ENCODE measurements at places on chromosomes 4 and X. TPM values are rescaled to one million over a fixed set of nuclear protein-coding genes. Genes with fewer than 3 reads are reported as not detected.

Gene C4orf51
- polyA plus RNA-seq = not detected

Gene PNMA6F
- polyA plus RNA-seq = not detected

Gene PLRG1
- 43.1 TPM for polyA plus RNA-seq

Gene AFAP1
- 27.8 TPM for polyA plus RNA-seq

Gene PIR
- polyA plus RNA-seq = 27.8 TPM

Gene BTC
- polyA plus RNA-seq = 7.1 TPM

DNA sequence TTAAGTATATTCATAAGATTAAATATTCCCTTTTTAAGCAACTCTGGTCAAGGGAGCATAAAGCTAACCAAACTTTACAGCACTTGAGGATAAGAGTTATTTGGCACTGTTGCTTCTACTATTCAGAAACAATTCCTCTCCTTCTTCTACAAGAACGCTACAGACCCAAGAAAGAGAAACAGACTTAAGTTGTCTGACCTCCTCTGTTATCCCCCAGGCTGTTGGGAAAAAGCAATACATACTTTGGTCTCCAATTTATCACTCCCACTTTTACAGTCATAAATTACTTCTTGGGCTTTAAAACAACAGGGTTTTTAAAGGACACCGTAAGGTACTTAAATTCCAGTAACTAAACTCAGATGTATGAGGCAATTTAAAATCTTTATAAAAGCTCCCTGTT is 147.4 kb downstream of the COL25A1 start:
- peak; percentile 42 for DNase-seq

- DNase-seq = no peak
These were observed 358.4 kb upstream of the MAGEB16 start for GRCh38 chrX:35439692-35440091.

DNA sequence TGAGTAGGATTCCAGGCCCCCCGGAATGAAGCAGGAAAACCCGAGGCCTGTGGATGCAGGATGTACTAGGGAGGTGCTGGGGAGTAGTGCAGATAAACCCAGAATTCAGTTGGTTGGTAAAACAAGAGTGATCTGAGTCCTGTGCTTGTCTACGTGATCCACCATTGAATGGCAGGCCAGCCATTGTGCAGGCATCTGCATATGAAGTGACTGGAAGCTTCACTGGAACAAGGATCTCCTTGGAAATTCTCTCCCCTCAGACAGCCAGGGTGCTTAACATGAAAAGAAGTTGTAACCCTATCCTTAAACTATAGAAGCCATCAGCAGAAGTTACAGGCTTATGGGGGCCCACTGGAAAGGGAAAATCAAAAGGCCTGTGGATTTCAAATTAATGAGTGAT is 656 bp upstream of the GSPT2 start:
- no peak for DNase-seq

GRCh38 chr4:90855111-90855510 is 727.9 kb downstream of the CCSER1 start:
- no peak for DNase-seq

- DNase-seq = no peak
These were observed 295.9 kb downstream of the SMARCA1 start for GRCh38 chrX:129227366-129227765.

DNA sequence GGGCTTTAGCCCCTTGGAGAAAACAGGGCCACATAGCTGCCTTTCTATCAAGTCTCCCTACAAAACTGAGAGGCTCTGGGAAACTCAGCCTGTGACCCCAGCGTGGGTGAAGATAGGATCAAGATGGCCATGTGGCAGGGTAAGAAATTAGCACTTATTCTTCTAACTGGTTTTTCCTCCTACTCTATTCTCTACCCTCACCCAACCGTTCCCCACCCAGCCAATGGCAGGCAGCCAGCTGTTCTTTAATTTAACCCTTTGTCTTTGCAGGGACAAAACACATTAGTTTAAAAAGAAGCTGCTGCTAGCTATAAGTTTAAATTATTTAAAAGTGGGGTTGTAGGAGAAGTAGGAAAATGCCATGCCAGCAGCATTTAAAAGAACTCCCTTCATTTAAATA is 2.8 kb downstream of the CLCN5 start:
- DNase-seq = no peak

DNA sequence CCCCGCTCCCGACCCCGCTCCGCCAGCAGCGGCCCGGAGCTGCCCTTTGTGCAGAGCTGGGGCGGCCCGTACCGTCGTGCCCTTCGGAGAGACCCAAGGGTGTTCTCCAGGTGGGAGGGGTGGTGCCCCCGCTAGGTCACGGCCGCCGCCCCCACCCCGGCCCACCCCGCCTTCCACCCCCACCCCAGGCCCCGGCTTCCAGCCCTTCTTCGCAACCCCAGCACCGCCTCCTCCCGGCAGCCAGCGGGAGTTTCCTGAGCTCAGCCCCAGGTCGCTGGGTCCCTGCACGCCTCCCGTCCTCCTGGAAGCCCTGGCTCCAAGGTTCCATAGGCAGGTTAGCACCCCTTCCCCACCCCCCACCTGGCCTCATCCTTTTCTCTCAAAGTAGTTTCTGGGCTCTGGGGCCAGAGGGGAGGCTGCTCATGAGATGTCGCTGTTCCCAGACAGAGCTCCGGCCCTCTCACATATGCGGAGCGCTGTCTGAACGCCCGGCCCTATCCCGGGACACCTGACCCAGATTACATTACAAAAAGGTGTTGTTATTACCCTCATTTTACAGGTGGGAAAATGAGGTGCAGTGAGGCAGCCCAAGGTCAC is 25.2 kb upstream of the FGFR3 start:
- DNase-seq = no peak

GRCh38 chr4:121048165-121048564 is 24.2 kb downstream of the NDNF start:
- DNase-seq = no peak

DNA sequence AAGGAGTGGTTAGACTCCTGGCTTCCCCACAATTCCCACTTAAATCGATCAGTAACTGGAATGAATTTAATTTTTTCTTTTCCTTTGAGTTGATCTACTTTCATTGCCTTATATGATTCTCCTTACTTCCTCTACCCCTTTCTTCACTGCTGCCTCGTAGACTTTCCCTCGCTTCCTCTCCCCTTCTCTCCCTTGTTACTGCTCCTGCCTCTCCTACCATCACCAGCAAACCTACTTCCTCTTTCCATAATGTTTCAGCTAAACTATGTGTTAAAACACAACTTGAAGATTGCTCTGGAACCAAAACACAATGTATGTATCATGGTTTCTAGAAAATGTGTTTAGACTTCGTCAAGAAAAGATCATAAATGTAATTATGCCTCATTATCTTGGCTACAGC is 132.0 kb upstream of the TET2 start:
- DNase-seq = no peak

DNA sequence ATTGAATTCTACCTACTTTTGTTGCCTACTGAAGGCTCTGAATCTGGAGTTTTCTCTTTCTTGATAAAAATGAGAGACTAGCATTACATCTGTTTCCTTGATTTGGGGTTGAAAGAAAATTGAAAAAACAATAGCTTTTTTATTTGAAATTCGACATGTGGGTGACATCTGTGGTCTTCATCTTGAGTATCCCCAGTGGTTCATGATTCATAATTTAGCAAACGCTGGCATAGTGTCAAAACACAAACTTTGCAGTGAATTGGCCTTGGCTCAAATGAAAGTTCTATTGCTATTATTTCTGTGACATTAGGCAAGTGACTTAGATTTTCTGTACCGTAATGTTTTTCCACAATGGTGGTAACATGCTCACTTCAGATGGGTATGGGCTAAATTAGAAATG is 747.6 kb downstream of the PCDH7 start:
- DNase-seq = no peak

DNA sequence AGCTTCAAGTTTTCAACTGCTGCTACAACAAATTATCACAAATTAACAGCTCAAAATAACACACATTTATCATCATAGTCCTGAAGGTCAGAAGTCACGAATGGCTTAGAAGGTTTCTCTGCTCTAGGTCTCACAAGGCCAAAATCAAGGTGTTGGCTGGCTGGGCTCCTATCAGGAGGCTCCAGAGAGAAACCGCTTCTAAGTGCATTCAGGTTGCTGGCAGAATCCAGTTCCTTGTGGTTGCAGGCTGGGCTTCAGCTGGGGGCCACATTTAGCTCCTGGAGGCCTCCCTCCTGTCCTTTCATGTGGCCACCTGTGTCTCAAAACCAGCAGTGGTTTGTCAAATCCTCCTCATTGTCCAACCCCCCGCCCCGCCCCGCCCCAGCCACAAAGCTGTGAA is 15.4 kb downstream of the MRFAP1 start:
- DNase-seq = no peak

DNA sequence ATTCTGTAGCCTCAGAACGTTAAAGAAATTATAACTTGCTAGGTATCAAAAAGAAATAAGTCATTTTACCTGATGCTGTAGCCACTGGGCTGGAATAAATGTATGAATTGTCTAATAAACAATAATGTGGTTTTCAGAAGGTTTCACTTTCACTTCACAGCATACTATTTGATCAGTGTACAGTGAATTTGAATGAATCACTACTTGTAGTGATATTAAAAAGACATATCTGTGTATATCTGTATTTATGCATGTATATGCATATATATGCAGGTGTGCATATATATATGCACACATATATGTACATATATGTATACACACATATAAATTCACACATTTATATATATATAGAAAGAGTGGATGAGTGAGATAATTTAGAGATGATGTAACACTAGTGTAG is 440.0 kb upstream of the PCDH10 start:
- no peak for DNase-seq

DNA sequence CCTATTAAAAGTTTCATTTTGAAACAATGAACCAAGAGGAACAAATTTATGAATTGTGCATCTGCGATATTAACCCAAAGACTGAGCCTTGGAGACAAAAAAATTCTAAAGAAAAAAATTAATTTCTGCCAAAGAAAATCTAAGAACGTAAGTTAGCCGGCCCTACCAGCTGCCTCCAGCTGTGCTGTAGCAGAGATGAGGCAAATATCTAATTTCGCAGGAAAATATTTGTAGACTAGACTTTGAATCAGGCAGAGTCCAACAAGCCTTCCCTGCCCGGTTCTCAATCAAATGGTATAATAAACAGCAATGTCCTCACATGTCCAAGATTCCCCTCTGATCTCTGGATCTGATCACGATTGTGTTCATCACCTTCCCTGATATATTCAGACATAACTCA is 21.2 kb upstream of the SMIM20 start:
- DNase-seq = no peak

DNA sequence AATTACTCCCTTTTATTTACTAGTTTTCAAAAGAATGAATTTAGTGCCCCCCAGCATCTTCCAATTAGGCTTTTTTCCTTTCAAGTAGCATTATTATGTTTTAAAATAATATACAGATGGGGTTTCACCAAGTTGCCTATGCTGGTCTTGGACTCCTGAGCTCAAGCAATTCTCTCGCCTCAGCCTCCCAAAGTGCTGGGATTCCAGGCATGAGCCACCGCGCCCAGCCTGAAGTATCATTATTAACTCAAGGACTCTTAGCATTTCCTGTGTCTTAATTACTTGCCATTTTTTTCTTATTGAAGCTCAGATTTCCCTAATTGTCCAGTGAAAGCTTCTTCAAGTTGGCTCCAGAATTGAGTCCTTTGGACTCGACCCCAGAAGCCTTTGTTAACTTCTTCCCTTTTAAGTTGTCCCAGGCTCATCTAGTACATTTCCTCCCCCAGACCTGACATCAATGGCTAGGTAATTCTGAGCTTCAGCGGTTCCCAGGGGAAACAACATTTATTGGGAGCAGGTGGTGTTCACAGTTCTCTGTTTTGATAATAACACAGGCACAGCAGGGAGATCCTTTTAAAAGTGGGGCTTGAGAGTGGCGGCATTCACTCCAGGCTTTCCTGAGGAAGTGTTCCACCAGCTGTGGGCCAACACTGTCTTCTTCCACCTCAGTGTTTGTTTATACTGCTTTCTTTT is 10.0 kb downstream of the SAT1 start:
- no peak for DNase-seq

DNA sequence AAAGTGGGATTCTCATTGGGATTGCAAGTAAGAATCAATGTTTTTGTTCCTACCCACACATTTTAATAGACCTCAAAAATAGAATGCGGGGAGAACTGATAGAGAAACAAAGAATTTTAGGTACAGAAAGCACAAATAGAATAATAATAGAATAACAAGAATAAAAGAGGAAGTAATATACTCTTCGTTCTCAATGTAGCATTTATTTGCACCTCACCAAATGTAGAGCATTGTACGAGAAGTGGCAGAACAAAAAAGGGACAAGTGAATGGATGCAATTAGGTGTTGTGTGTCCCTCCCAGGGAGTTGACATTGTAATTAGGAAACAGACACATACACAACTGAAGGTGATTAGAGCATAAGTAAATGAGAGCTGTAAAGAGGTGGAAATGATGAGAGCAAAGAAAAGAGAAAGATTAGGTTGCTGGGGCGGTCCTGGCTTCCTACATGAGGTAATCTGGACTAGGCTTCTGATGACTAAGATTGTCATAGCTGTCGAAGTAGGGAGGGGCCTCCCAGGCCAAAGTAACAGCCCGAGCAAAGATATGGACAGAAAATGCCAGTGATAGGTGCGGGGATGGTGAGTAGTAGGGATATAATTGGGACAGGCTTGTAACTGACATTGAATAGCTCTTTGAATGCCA is 10.4 kb downstream of the RAB9A start:
- no peak for DNase-seq

DNA sequence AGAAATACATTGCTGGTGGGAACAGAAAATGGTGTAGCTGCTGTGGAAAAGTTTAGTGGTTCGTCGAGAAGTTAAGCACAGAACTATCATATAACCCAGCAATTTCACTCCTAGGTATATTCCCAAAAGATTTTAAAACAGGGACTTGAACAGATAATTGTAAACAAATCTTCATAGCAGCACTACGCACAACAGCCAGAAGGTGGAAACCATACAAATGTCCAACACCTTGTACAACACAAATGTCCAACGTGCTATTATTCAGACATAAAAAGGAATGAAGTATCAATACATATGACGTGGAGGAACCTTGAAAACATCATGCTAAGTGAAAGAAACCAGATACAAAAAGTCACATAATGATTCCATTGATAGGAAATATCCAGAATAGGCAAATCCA is 37.9 kb downstream of the CUL4B start:
- DNase-seq = no peak

DNA sequence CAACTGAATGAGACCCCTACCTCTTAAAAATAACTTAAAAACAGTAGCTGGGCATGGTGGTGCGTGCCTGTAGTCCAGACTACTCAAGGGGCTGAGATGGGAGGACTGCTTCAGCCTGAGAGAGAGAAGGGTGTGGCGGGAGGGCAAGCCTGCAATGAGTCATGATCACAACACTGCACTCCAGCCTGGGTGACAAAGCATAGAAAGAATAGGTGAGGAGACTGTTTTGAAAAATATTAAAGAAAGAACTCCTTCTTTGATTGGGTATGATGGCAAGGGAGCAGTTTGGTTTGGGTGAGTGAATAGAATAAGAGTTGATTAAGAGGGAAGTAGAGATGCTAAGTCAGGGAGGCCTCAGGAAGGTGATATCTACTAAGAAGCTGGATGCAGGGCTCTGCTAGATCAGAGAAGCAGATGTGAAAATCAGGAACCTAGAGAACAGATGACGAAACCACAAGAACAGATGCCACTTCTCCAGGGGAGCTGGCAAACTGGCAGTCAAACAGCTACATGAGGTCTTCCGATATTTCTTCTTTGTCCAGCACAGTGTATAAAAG is 318.6 kb downstream of the OPHN1 start:
- DNase-seq = no peak
